ENCODE measurements at places on chromosomes 2 and 18.

GRCh38 chr18:37787452-37787851, 221.9 kb upstream of the CELF4 start:
- no peak for DNase-seq

GRCh38 chr2:210562502-210563080, 6.2 kb downstream of the CPS1 start:
- no peak for DNase-seq

GRCh38 chr2:175414191-175414881, 232.8 kb upstream of the ATP5MC3 start:
- DNase-seq, result no peak

- no peak for DNase-seq
These were observed 10.1 kb downstream of the KIF3C start for GRCh38 chr2:25972049-25972823.

DNA sequence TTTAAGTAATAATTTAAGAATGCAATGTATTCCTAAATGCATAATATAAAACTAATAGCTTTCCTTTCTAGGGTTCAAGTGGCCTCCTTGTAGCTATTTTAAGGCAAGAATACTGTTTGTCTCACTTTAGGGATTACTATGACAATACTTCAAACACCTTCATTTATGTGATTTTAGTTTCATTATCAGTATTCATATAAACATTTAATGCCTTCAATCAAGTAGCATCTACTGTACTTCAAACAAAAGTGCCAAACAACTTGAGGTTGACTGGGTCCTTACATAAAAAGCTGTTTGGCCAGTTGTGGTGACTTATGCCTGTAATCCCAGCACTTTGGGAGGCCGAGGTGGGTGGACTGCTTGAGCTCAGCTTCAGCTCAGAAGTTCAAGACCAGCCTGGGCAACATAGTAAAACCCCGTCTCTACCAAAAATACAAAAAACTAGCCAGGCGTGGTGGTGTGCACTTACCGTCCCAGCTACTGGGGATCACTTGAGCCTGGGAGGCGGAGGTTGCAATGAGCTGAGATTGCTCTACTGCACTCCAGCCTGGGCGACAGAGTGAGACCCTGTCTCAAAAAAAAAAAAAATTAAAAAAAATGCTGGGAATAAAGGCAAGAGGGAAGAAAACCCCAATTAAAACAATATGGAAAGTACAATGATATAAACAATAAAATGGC, 9.3 kb downstream of the MEX3C start:
- DNase-seq, result no peak

DNA sequence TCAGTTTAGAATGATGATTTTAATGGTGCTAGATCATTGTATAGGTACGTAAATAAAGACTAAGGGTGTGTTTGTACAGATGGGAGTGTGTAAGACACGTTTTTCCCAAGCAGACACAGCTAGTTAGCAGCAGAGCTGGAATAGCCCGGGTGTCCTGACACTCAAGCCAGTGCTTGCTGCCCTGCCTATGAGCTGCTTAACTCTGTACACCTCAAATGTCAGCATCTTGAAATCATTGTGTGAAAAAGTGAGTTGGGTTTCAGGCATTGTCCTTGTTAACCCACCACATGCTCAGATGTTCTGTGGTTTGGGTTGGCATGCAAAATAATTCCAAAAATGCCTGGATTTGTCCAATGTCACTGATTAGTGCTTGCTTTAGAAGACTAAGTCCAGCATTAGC, 13.0 kb upstream of the TET3 start:
- DNase-seq, result no peak

DNA sequence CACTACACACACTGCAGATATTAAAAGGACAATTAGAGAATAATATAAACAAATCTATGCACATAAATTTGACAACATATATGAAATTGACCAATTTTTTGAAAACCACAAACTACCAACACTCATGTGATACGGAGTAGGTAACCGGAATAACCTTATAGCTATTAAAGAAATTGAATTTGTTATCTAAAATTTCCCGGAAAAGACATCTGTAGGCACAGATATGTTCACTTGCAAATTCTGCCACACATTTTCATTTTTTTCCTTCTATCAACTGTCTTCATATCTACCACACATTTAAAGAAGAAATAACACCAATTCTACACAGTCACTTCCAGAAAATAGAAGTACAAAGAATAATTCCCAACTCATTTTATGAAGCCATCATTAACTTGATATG, 22.4 kb downstream of the NLRC4 start:
- no peak for DNase-seq

DNA sequence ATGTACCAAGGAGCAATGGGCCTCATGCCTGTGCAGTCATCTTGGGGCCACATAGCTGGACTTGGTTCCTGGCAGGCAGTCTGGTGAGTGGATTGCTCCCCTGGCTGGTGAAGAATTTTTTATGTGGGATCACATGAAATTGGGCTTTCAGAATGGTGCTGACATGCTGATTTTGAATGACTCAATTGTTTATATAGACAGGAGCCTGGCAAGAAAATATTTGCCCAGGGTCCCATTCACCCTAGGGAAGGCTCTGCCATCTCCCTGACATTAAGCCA, 266.9 kb downstream of the DYSF start:
- DNase-seq, result no peak

DNA sequence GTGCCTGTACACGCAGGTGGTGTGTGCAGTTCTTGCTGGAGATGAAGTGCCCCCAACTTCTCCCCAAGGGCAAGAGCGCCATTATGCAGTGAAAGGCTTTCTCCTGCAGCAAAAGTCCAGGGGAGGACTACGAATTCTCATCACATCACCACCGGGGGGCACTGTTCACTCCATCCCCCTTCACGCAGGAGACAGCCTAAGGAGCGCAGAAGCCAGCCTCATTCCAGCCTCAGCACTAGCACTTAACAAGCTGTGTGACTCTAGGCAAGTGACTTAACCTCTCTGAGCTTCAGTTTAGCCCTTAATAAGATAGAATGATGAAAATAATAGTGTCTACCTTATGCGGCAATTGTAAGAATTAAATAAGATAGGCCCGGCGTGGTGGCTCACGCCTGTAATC, 32.3 kb downstream of the DNMT3A start:
- peak; percentile 44 for DNase-seq

DNA sequence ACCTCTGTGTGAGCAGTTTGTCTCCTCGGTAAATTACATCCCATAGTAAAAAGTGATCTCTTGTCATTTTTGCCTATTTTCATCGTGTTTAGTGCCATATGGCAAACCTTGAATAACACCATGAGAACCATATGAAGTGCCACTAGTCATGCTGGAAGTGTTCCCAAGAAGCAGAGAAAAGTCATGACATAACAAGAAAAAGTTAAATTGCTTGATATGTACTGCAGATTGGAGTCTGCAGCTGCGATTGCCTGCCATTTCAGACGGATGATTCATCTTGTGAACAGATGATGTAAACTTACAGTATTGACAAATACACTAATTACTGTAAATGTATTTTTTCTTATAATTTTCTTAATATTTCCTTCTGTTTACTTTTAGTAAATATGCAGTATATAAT, 846.7 kb downstream of the BCL11A start:
- DNase-seq, result no peak

- no peak for DNase-seq
These were observed 439.3 kb upstream of the VWC2L start for GRCh38 chr2:213971536-213971935.

DNA sequence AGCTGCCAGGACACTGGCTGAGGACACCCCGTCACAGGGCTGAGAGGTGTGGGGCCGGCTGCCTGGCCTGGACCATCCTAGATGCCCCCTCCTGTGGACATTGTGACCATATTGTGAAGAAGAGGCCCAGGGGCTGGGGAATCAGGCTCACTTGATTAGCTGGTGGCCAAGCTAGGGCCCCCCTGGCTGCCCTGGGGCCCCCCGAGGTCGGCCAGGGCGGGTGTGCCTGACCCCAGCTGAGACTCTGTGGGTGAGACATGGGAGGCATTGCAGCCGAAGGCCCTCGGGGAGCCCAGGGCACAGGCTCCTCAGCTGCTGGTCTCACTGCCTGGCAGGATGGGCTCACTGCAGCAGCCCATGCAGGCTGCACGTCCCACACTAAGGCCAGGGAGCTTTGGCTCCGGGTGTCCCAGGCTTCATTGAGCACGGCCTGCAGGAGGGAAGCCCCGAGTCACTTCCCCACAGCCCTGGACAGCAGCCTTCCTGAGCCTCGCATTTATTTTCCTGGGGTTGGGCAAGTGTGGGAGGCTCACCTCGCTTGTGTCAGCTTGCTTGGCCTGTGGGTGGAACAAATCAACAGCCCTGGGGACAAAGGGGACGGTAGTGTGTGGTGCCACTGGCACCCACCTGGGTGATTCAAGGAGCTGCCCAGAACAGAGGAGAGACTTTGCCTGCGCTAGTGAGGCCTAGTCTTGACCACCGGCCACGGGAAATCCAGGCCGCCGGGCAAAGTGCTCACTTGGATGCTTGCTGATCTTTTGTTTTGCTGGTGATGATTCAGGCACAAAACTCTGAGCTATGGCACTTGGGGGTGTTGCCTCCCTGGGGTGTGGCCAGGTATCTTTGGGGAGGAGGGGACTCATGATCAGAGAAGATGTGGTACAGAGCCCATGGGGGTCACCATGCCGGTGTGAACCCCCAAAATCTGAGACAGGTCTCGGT, 1.3 kb downstream of the GAL3ST2 start:
- DNase-seq, result no peak

DNA sequence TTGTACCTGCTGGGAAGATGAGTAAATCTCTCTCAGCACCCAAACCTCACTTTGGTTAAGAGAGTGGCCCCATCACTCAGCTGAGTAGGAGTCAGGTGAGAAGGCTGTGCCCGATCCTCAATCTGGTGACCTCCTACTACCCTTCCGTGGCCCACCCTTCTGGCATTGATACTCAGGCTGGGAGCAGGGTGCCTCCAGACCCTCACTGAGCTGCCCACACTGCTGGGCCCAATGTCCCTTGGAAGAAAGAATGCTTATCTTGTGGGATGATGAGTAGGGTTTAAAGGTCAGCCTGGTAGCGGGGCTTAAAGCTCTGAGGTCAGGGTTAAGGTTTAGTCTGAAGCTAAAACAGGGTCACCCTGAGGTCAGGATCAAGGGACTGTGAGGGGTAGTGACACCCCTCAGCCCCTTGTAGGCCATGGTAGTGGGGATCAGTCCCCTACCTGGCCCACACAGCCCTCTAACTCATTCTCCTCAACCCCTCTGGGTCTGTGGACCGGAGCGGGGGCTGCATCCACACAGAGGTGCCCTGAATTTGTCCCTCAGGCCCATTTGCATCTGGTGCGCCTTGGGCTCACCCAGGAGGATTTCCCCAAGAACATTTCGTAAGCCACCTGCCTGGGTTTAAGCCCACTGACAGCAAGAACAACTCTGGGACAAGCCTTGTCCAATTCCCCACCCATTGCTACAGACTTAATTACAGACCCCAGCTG, 123.8 kb downstream of the CYP26B1 start:
- no peak for DNase-seq

DNA sequence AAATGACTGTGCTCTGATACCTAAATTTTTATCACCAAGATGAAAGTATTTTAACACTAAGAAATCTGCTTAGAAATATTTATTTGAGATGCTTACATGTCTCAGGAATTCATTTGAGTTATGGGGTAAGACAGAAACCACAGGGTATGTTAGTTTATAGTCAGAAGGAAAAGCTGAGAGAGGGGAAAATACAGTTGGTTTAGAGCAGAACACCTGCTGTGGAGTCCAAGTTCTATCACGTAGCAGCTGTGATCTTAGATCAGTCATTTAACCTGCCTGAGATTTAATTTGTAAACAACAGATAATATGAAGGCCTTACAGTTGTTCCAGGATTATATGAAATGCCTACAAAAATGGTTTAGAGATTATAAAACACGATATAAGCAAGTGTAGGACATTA, 29.0 kb downstream of the PDE6D start:
- no peak for DNase-seq

- no peak for DNase-seq
These were observed 22.1 kb downstream of the PKP4 start for GRCh38 chr2:158478816-158479215.

- DNase-seq, result no peak
These were observed 404.4 kb upstream of the MEIS1 start for GRCh38 chr2:66030553-66030952.

DNA sequence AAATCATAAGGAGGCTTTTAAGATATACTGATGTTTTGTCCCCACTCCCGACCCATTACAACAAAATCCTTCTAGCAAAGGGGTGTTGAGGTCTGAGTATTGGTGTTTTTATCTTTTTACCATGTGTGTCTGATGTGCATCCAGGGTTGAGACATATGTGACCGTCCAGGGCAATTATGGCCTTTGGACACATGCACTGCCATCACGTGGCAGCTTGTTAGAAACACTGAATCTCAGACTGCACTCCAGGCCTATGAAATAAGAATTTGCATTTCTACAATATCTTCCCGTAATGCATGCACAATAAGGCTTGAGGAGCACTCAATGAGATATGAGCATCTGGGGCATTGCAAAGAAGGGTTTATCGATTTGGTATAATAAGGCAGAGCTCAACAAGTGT, 235.1 kb upstream of the ZNF804A start:
- no peak for DNase-seq

- DNase-seq, result no peak
These were observed 164.3 kb downstream of the ZNF521 start for GRCh38 chr18:25187521-25188192.

GRCh38 chr2:171723716-171724683, 36.7 kb downstream of the DYNC1I2 start:
- peak; percentile 26 for DNase-seq

DNA sequence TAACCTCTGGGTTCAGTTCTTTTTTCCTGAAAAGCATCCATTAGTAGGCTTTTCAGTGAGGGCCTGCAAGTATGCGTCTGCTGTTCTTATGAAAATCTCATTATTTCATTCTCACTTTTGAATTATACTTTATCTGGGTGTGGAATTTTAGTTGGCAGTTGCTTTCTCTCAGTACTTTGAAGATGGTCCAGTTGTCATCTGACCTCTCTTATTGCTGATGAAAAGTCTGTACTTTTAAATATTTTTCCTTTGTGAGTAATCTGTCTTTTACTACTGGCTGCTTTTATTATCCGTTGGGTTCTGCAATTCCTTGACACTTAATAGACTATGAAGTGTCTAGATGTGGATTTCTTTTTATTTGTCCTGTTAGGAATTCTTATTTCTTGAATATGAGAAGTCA, 307.8 kb downstream of the CYP26B1 start:
- no peak for DNase-seq

DNA sequence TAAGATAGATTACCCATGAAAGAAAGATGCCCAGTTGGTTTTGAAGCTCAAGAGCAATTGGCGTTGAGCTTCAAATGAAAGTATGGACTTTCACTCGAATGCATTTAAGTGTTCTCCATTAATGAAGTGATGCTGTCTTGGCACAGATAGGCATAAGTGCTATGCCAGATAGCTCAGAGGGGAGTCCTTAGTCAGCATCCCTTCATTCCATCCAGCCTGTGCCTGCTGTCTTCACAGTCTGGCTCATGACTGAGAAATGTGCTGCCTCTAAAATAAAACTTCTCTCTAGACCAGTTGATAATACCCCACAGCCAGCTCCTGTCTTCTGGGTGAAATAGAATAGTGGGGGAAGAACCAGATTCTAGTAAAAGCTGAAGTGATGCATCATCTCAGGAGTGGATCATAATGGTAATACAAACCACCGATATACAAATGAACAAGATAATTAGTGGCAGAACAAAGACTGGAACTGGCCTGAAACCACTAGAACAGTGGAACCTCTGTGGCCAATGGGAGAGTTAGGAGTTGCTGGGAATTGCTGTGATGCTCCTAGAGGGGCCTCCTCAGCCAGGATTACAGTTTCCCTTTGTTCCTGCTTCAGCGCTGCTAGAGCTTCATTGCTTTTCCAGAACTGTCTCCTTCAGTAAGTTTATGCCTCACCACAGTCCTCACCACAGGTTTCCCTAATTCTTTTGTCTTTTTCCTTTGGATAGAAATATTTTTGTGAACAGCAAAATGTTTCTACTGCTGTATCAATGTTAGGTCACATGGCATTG, 359.3 kb downstream of the KIAA1328 start:
- no peak for DNase-seq

GRCh38 chr2:75702593-75702992, 8.1 kb downstream of the GCFC2 start:
- no peak for DNase-seq
